Astrocyte (in vitro differentiated cells and primary cell): ENCODE measurements at places on chromosomes 6 and 20. TPM values are rescaled to one million over a fixed set of nuclear protein-coding genes. Genes with fewer than 3 reads are reported as not detected.

The CRISP2 gene
- total RNA-seq: not detected in 2 replicates

DNA sequence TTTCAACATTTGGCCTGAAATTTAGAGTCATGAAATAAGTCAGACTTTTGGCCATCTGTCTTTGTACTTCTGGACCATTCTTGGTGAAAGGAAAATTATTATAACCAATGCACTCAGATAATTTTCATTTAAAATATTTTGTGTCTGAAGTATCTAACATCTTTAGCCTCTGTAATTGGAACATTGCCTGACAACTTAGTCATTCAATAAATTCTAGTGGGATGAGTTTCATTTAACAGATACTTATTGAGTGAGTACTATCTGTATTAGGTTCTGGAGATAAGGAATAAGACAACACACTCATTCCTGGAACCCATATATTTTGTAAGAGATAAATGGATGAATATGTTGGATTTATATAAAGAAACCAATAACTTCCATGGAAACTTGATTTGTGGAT is 536.0 kb downstream of the BCKDHB start:
- H3K27ac ChIP-seq: peak overlapping the region; percentile 24
- H3K36me3 ChIP-seq: no peaks in the 10 kb centered on the region
- H3K27me3 ChIP-seq: no peaks in the 10 kb centered on the region
- H3K4me3 ChIP-seq: no peak overlapping the region
- peaks cover 17% of the 10 kb centered on the region for H3K4me1 ChIP-seq
- DNase-seq: peak; percentile 67

- H3K4me3 ChIP-seq: no peak overlapping the region
- H3K27ac ChIP-seq: no peak overlapping the region
- no peaks in the 10 kb centered on the region for H3K27me3 ChIP-seq
- no peaks in the 10 kb centered on the region for H3K4me1 ChIP-seq
These were observed 450.8 kb downstream of the KHDRBS2 start for GRCh38 chr6:61835237-61835636.

The EBF4 gene
- total RNA-seq: 2.3 and 4.1 TPM in 2 replicates
